Transverse colon (tissue), 4 donors: ENCODE measurements at places on chromosomes 1 and 21. TPM values are rescaled to one million over a fixed set of nuclear protein-coding genes. Genes with fewer than 3 reads are reported as not detected.
A peak's percentile ranks its signal among the peaks of the same experiment; 100 is the strongest.

DNA sequence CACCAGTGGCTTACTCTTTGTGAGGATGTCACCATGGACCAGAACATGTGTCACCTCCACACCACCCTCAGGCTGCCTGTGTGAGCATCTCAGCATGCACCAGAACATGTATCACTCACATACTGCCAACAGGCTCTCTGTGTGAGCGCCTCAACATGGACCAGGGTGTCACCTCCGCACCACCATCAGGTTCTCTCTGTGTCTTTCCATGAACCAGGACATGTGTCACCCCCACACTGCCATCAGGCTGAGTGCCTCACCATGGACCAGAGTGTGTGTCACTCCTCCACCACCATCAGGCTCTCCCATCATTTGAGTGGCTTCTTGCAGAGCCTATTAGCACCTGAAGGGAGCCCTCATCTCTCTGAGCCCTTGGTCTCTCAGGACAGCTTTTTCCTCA, 125.2 kb downstream of the ZNF648 start:
- no peaks in the 10 kb centered on the region for H3K36me3 ChIP-seq
- H3K4me1 ChIP-seq = no peaks in the 10 kb centered on the region
- no peak overlapping the region for H3K4me3 ChIP-seq
- H3K27me3 ChIP-seq = no peaks in the 10 kb centered on the region
- no peak overlapping the region for H3K27ac ChIP-seq

DNA sequence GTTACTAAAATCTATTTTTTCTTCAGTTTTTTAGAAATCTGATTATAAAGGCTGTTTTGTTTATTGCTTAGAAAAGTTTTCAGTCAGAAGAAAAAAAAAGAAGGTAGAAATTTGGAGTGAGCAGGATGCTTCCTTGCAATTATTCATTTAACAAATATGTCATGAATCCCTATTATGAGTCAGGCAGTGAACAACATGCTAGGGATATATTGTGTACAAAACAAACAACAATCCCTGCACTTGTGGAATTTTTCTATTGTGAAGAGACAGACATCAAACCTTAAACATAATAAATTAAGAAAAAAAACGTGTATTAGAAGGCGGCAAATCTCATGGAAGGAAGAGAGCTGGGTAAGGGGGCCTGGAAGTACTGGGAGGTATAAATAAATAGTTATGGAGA, 664.1 kb upstream of the CAMK1G start:
- no peaks in the 10 kb centered on the region for H3K36me3 ChIP-seq
- no peaks in the 10 kb centered on the region for H3K27me3 ChIP-seq
- no peak overlapping the region for H3K4me3 ChIP-seq
- H3K4me1 ChIP-seq = no peaks in the 10 kb centered on the region
- DNase-seq = no peak

DNA sequence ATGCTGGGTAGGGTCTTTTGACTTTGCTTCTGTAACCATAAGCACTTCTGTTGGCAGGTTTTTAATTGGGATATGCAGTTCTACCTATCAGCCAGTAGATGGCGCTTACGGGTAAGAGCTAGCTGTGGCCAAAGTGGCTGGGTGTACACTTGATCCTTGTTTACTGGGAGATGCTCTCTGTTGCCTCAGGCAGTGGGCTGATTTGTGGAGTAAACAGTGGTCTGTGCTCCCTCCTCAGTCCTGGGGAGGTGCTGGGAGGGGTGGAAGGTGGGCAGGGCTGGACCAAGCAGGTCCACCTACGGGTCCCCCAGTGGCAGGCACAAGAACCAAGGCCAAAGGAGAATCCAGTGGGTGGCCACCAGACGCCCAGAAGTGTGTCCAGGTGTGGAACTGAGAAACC, 43.4 kb downstream of the RALGPS2 start:
- H3K27ac ChIP-seq = no peak overlapping the region
- no peaks in the 10 kb centered on the region for H3K4me1 ChIP-seq
- H3K36me3 ChIP-seq = no peaks in the 10 kb centered on the region
- no peak overlapping the region for H3K4me3 ChIP-seq
- DNase-seq = no peak

- no peak overlapping the region for H3K4me3 ChIP-seq
- no peak for DNase-seq
- no peak overlapping the region for H3K27ac ChIP-seq
These were observed 8.9 kb downstream of the MFAP2 start for GRCh38 chr1:16971341-16972188.

DNA sequence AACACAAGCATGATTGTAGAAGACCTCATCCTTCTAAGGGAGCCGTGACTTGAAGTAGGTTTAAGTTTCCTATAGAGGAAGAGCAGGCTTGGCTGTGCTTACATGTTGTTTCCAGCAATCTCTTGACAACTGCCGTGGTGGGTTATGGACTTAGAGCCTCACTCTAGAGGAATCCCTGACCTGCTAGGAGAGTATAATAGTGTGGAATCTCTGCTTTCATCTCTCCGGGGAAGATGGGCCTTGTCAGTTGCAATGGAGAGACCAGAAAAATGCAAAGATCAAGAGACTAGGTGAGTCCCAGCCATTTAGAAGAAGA, 137.6 kb downstream of the MIS18A start:
- H3K4me1 ChIP-seq = no peaks in the 10 kb centered on the region
- H3K27me3 ChIP-seq = no peaks in the 10 kb centered on the region
- H3K4me3 ChIP-seq = no peak overlapping the region
- no peak overlapping the region for H3K27ac ChIP-seq
- no peak for DNase-seq
- no peaks in the 10 kb centered on the region for H3K36me3 ChIP-seq

- no peak overlapping the region for H3K4me3 ChIP-seq
- no peaks in the 10 kb centered on the region for H3K36me3 ChIP-seq
- DNase-seq = no peak
- H3K27ac ChIP-seq = peak overlapping the region; percentile 68
These were observed 20.6 kb upstream of the PGD start for GRCh38 chr1:10378081-10378841.

GRCh38 chr1:182816863-182817262, 22.3 kb upstream of the DHX9 start:
- H3K4me1 ChIP-seq = no peaks in the 10 kb centered on the region
- no peaks in the 10 kb centered on the region for H3K36me3 ChIP-seq
- no peak overlapping the region for H3K4me3 ChIP-seq
- no peak overlapping the region for H3K27ac ChIP-seq
- no peak for DNase-seq

- no peaks in the 10 kb centered on the region for H3K36me3 ChIP-seq
- no peak overlapping the region for H3K4me3 ChIP-seq
- H3K27me3 ChIP-seq = no peaks in the 10 kb centered on the region
- no peaks in the 10 kb centered on the region for H3K4me1 ChIP-seq
- DNase-seq = no peak
These were observed 24.2 kb downstream of the WDTC1 start for GRCh38 chr1:27258598-27258997.

DNA sequence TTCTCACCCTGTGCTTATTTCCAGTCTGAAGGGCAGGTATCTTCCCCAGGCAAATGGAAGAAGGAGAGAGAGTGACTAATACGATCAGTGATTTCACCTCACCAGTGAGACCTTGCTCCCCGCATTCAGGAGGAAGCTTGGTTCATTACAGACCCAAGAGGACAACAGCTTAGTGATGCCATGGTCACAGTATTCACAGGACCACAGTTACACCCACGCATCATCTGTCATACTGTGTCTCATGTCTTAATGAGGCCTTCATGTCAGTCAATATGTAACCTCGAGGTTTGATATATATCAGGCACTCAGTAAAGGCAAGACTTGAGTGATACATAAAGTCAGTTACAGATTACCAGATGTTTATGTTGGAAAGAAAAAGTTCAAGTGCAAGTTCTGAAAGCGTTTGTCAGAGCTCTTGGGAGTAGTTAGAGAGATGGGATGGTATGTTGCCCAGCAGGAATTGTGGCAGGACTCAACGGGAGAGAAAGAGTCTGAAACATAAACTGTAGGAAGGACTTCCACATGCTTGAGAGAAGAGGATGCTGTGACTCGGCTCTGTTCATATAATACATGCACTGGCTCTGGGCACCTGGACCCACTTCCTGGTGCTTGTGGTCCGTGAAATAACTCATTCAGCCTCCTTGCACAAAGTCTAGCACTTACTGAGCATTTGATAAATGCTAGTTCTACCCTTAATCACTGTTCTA, 33.3 kb downstream of the GNPAT start:
- no peak overlapping the region for H3K4me3 ChIP-seq
- DNase-seq = no peak
- H3K27me3 ChIP-seq = no peaks in the 10 kb centered on the region
- H3K4me1 ChIP-seq = no peaks in the 10 kb centered on the region
- H3K27ac ChIP-seq = no peak overlapping the region

- no peak for DNase-seq
- no peaks in the 10 kb centered on the region for H3K36me3 ChIP-seq
- H3K4me1 ChIP-seq = peaks cover 18% of the 10 kb centered on the region
- peak overlapping the region; percentile 85 for H3K27ac ChIP-seq
- peak overlapping the region; percentile 62 for H3K4me3 ChIP-seq
These were observed 647 bp downstream of the TSEN15 start for GRCh38 chr1:184052194-184052559.

GRCh38 chr21:45283035-45283610, 4.6 kb downstream of the POFUT2 start:
- no peak overlapping the region for H3K27ac ChIP-seq
- no peak overlapping the region for H3K4me3 ChIP-seq
- H3K36me3 ChIP-seq = peaks cover 56% of the 10 kb centered on the region
- DNase-seq = no peak
- H3K27me3 ChIP-seq = no peaks in the 10 kb centered on the region

DNA sequence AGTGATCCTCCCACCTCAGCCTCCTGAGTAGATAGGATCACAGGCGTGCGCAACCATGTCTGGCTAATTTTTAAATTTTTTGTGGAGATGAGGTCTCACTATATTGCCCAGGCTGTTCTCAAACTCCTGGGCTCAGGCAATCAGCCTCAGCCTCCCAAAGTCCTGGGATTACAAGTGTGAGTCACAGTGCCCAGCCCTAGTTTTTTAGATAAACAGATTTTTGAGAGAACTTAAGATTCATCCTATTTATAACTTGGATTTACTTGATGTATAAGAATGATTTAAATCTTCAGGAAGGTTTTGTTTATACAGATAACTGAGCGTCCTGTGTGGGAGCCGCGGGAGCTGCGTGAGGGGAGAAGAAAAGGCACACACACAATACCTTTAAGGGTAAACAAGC, 26.2 kb downstream of the HEYL start:
- no peak for DNase-seq
- no peaks in the 10 kb centered on the region for H3K4me1 ChIP-seq
- H3K27ac ChIP-seq = no peak overlapping the region
- no peaks in the 10 kb centered on the region for H3K36me3 ChIP-seq
- H3K4me3 ChIP-seq = no peak overlapping the region
- no peaks in the 10 kb centered on the region for H3K27me3 ChIP-seq

DNA sequence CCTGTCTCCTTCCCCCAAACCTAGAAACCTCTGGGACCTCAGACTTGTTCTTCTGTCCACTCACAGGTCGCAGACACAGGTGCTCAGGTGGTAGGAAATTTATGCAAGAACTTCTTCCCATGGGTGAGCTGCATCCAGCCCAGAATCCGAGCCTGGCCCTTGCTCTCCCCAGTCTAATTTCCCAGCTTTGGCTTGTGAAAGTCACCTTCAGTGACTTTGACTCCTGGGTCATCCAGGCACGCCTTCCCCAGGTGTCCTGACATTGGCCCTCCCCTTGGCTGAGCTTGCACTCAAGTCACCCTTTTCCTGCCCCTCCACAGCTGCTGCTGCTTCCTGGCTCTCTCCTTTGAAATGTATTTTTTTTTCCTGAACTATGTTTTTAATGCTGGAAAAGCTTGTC, 6.6 kb downstream of the IPO13 start:
- H3K36me3 ChIP-seq = no peaks in the 10 kb centered on the region
- H3K27me3 ChIP-seq = no peaks in the 10 kb centered on the region
- H3K4me1 ChIP-seq = peaks cover 8% of the 10 kb centered on the region

DNA sequence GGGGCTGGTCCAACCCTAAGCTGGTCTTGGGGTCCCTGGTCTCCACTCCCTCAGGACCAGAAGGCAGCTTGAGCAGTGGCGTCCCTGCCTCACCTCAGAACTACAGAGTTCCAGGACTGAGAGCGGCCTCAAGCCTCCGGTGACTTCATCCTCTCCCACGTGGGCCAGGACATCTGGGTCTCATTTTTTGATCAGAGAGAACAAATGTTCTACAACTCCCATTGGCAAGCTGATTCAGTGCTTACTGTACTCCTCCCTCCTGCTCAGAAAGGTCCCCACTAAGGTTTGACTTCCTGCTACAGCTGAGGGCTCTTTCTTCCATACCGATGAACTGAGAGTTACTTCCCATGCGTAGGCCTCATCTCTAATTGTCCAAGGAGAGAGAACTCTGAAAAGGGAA, 78.5 kb downstream of the PLXNA2 start:
- no peak overlapping the region for H3K4me3 ChIP-seq
- DNase-seq = no peak
- peaks cover 25% of the 10 kb centered on the region for H3K4me1 ChIP-seq
- no peaks in the 10 kb centered on the region for H3K27me3 ChIP-seq
- no peak overlapping the region for H3K27ac ChIP-seq

GRCh38 chr1:226487921-226488320, 60.6 kb upstream of the STUM start:
- H3K27ac ChIP-seq = no peak overlapping the region
- DNase-seq = no peak
- no peaks in the 10 kb centered on the region for H3K36me3 ChIP-seq
- peaks cover 39% of the 10 kb centered on the region for H3K27me3 ChIP-seq
- no peak overlapping the region for H3K4me3 ChIP-seq

DNA sequence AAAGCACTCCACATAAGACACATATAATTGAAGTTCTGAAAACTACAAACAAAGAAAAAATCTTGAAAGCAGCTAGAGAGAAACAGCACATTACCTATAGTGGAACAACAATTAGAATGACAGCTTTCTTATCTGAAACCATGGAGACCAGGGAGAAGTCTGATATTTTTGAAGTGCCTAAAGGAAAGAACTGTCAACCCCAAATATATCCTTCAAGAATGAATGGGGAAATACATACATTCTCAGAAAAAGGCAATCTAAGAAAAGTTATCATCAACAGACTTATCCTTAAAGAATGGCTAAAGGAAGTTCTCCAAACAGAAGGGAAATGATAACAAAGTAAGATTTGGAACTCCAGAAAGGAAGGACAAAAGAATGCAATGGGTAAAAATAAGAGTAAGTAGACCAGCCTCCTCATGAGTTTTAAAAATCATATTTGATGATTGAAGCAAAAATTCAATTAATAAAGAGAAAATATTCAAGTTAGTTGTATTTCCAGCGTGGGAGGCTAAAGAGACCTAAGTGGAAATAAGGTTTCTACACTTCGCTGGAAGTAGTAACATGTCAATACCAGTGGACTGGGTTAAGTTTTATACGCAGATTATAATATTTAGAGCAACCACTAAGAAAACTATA, 170.8 kb upstream of the SAMSN1 start:
- H3K4me1 ChIP-seq = no peaks in the 10 kb centered on the region
- H3K36me3 ChIP-seq = no peaks in the 10 kb centered on the region
- DNase-seq = no peak
- no peak overlapping the region for H3K27ac ChIP-seq
- no peaks in the 10 kb centered on the region for H3K27me3 ChIP-seq

Gene CCDC18
- 5.1 TPM for total RNA-seq

Gene TRIM67
- total RNA-seq = under 0.01 TPM

Gene S100A5
- not detected for total RNA-seq

Gene SPRR1A
- total RNA-seq = not detected

Gene RGS7
- 1.5 TPM for total RNA-seq

Gene OR2AK2
- not detected for total RNA-seq

Gene ARID1A
- 51.8 TPM for total RNA-seq

Gene FNDC10
- total RNA-seq = 1.5 TPM
